ENCODE measurements at places on chromosomes 13 and 19.

DNA sequence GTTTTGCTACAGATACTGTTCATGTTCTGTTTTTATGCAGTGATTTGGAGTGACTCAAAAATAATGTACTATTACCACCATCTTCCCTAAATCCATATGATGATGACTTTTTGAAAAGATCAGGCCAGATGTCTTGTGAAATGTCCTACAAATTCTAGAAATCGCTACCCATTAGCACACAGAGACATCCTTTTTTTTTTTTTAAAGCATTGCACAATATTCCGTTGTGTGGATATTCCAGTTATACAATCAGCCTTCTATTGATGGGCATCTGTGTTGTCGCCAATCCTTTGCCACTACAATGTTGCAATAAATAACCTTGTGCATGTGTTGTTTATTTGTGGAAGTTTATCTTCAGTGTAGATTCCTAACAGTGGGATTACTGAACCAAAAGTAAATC is 24.5 kb downstream of the ZDHHC20 start:
- DNase-seq = no peak

DNA sequence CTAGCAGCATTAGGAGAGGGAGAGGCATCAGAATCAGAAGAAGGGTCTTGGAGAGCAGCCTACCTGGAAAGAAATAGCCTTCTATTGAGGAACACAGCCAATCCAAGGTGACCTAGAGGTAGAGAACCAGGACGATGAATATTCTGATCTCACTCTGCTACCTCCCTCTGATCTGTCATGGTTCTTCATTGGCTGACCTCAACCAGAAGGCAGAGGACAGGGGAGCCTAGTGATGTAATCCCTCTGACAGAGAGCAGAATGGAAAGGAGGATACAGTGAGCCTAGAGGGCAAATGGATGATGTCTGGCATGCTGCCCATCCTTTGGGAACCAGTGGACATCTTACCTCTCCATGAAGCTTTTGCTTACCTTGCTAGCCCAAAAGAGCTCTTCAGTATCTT is 3.6 kb downstream of the ZNF507 start:
- no peak for DNase-seq

DNA sequence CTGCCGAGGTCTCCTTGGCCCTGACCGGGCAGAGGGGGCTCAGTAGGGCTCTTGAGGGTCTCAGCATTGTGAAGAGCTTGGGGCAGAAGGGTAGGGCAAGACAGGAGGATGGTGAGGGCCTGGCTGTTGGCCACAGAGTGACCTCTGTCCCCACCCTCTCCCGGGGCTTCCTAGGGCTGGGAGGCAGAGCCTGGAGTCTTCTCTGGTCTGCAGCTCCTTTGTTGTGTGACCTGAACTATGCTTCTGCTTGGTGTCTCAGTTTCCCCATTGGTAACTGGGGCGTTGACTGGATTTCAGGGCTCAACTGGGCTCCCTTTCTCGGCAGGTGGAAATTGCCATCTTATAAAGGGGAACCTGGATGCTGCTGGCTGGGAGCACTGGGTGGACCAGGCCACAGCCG is 30.1 kb upstream of the PEPD start:
- no peak for DNase-seq

DNA sequence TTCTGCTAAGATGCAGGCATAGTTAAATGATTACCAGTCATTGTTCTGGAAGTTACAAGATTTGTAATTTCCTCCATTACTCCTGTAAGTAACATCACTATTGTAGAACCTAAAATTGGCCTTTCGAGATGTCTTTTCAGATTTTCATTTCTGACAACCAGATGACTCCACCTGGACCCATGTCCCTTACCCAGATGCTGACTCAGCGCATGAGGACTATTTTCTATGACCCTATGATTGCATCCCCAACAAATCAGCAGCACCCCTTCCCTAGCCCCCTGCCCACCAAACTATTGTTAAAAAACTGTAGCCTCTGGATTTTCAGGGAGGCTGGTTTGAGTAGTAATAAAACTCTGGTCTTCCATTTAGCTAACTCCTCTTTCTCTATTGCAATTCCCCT is 55.2 kb upstream of the RCBTB2 start:
- no peak for DNase-seq

GRCh38 chr19:10752237-10752912 is 34.5 kb downstream of the DNM2 start:
- no peak for DNase-seq

DNA sequence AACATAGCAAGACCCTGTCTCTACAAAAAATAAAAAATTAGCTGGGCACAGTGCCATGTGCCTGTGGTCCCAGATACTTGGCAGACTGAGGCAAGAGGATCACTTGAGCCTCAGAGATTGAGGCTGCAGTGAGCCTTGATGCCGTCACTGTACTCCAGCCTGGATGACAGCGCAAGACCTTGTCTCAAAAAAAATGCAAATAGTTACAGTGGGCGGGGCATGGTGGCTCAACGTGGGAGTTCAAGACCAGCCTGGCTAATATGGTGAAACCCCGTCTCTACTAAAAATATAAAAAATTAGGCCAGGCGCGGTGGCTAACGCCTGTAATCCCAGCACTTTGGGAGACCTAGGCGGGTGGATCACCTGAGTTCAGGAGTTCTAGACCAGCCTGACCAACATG is 8.5 kb downstream of the PGLS start:
- DNase-seq = no peak

DNA sequence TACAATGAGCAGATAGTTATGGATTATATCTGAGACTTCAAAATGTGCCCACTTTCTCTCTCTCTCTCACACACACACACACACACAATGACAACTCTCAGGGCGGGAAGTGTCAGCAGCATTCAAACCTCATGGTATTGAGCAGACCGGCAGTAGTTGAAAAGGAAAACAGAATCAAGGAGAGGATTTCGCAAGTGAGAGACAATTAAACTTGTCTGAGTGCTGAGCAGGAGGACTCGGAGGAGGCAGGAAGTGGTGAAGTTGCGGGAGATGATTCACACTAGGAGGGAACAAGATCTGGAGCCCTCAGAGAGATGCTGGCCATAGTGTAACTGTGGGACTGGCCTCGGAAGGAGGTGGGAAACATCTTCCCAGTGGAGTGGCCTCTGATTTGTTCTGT is 353.1 kb downstream of the EFNB2 start:
- no peak for DNase-seq

DNA sequence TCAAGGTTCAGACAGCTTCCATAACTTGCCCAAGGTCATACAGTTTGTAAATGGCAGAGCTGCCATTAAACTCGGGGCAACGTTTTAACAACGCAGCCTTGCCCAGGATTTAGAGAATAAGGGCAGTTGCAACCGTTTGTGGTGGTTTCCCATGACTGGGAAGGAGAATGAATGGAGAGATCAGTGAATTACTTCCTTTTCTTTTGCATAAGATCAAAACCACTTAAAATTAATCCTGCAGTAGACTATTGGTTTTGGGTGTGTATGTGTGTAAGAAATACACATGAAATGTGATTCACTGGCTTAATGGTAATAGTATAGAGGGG is 179.1 kb upstream of the MIR17HG start:
- DNase-seq = no peak

DNA sequence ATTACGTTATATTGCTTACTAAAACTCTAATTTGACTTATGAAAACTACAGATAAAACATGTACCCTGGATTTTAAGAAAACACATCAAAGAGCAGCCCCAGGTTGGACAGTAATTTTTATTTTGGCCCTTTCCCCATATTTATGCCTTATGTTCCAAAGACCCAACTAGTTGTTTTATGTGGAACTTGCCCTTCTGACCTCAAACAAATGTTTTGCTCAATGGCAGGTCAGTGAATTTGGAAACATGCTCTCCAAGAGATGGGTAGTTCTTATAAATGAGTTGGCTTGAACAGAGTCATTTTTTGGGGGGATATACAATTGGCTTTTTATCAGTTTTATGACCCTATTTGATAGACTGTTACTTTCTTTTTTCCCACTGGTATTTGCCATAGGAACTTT is 360.0 kb downstream of the HS6ST3 start:
- no peak for DNase-seq

GRCh38 chr13:43676320-43676719 is 110.5 kb downstream of the ENOX1 start:
- DNase-seq = no peak

- no peak for DNase-seq
Measured at GRCh38 chr19:16876904-16877361, 11.9 kb upstream of the F2RL3 start.

DNA sequence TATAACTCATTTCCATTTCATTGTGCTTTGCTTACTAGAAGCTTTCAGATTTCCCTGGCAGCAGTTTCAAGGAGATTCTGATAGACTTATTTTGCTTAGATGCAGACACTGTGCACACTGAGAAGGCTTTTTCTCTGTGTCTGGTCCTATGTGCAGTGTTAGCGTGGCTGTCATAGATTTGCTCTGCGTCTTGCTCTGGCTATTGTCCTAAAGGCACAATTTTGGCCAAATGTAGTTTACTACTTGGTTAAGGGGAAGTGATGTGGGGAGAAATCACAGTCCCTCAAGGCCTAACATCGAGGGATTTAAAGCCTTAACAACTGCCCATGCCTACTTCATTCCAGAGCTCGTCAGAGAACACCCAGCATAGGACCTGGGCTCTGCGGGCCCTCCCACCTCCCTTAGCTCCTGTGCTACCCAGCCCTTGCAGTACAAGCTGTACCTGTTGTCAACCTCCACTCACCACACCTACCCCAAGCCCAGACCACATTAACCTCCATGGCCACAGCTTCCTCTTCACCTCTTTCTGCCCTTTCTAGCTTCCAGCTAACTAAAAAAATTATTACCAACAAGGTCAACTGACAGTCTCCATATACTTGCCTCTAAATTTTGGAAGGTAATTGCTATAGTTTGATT is 38.9 kb upstream of the KATNAL1 start:
- DNase-seq = peak; percentile 9

- DNase-seq = no peak
Measured at GRCh38 chr13:113359571-113359970, 4.4 kb downstream of the GRTP1 start.

DNA sequence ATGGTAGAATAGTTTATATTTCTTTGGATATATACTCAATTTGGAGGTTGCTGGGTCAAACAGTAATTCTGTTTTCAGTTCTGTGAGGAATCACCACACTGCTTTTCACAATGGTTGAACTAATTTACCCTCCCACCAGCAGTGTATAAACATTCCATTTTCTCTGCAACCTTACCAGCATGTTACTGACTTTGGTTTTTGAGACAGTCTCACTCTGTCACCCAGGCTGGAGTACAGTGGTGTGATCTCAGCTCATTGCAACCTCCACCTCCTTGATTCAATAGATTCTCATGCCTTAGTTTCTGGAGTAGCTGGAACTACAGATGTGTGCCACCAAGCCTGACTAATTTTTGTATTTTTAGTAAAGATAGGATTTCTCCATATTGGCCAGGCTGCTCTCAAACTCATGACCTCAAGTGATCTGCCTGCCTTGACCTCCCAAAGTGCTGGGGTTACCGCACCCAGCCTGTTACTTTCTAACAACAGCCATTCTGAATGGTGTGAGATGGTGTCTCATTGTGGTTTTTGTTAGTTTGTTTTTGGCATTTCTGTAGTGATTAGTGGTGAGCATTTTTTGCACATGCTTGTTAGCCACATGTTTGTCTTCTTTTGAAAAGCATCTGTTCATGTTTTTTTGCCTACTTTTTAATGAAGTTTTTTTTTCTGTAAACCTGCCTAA is 12.5 kb downstream of the ZNF714 start:
- no peak for DNase-seq

DNA sequence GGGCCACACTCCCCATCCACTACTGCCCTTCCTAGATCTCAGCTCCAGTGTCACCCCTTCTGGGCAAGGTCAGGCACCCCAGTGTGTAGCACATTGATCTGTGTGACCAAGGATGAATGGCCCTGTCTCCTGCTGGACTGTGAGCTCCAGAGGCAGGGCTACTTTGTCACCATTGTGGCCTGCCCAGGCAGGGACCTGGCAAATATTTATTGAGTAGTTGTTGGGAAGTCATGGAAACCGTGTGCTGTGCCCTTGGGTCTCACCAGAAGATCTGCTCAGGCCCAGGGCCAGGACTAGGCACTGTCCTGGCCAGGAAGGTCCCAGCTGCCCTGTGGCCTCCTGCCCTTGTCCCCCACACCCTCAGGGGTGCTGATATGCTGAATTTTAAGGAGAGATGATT is 10.5 kb downstream of the NACC1 start:
- no peak for DNase-seq

GRCh38 chr13:58324161-58324560 is 692.6 kb downstream of the PCDH17 start:
- no peak for DNase-seq

DNA sequence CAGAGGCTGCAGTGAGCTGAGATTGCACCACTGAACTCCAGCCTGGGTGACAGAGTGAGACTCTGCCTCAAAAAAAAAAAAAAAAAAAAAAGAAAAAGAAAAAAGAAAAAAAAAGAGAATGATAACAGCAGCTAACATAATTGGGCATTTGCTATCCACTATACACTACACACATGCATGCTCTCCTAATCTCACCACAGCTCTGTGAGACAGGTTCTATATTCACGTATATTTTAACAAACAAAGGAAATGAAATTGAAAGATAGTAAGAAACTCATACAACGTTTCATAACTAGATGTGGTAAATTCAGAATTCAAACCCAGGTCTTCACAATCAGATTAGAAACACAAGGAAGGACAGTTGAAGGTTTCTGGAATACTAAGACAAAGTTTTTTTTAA is 265.7 kb downstream of the DIAPH3 start:
- DNase-seq = no peak

- DNase-seq = no peak
Measured at GRCh38 chr19:48095612-48096175, 14.9 kb downstream of the PLA2G4C start.

DNA sequence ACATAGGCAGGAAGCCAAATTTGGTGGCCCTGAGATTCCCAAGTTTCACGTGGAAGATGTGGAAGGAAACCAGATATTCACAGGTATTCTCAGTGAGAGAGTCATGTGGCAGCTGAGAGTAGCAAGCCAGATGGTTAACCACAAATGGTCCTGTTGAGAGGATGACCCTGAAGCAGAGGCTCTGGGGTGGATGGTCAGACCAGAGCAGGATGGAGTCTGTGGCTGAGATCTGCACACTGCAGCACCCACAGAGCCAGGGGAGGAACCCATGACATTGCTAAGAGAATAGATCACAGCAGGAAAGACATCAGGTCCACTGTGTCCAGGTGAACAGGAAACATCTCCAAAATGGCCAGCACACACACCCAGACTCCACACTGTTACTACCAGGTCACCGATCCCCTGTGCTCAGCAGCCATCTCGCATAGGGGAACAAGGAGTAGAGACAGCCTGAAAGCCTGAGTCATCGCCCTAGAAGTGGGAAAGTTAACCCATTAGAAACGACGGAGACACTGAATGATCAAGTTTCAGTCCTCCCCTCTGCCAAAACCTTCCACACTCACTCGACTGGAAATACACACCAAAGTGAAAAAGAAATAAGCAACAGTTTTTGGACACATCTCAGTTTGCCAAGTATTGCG is 160.0 kb downstream of the RBM26 start:
- DNase-seq = no peak

DNA sequence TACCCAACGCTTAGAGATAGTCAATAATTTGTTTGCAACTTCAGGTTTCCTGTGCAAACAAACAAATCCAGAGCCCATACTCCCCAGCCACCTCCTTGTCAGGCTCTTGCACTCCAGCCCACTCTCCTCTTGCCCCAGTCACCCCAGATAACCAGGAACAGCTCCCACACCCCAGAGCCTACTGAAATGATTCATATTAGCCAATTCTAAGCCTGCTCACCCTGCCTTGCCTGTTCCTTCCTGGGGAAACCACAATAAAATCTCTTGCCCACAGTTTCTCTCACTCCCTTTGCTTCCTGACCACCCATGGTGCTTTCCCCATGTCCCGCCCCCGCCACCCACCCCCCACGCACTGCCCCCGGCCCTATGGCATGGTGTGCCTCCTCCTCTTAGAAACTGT is 3.8 kb upstream of the ACTL9 start:
- no peak for DNase-seq
